Stimulated activated CD4-positive, alpha-beta T cell treated with anti-CD3 and anti-CD28 coated beads, Interleukin-12 subunit alpha, Interleukin-12 subunit beta, amount 100 ng/mL, for 48 hours (primary cell): ENCODE measurements at places on chromosomes 4 and X.

DNA sequence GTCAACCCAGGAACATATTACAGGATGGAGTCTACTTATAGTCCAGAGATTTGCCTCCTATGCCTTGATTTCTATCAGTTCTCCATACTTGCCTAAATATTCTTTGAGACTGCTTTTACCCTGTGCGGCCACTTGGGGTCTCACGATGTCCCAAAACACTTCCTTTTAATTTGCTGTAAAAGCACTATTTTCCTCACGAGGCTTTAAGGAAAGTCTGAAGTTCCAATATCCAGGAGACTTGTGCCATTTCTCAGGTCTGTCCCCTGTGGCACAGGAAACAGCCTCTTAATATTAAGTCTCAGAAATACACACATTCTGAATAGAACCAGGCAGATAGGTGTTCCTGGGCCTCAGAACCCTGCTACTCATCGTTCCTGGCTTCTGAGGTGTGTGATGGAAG lies 142.9 kb downstream of the TMEM164 start:
- DNase-seq: no peak

DNA sequence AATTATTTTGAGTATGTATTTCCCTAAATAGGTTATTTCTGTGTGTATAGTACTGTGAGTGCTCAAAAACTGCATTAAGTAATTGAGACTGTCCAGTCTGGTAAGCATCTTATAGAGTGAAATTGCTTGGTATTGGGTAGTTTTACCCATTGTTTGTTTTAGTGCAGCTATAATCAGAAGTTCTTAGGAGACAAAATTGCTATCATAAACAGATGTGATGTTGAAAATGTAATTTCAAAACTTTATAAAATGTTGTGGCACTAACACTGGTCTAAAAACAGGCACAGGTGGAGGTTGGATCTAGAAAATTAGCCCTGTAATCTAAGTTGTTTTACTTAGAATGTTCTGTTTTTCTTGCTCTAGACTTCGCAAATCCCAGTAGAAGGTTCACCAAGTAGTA lies 46.8 kb downstream of the RAPGEF2 start:
- no peak for DNase-seq

- DNase-seq: no peak
These were observed 76.2 kb downstream of the MTMR1 start for GRCh38 chrX:150769408-150769807.

DNA sequence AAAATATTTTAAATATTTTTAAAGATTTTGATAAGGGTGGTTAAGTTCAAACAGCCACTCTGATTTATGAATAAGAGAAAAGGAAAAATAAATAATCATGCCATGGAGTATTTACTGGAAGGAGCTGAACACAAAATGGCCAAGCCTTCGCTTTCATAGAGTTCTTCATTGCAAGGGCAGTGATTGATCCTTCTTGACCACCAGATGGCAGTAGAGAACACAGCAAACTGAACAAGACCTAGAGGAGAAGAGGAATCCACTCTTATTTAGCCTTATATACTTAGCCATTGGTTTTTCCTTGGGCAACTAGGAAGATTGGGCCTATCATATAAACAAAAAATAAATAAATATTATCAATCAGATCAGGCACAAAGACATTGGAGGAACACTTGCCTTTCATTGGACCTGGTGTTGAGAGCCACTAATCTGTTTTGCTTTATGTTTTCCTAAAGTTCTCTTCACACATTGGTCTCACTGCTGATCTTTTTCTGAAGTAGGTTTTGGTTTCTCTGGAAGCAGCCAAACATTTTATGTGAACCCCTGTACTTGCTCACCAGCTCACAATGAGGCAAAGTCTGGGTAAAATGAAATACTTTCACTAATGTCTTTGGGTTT lies 58.1 kb upstream of the PARM1 start:
- peak; percentile 24 for DNase-seq

DNA sequence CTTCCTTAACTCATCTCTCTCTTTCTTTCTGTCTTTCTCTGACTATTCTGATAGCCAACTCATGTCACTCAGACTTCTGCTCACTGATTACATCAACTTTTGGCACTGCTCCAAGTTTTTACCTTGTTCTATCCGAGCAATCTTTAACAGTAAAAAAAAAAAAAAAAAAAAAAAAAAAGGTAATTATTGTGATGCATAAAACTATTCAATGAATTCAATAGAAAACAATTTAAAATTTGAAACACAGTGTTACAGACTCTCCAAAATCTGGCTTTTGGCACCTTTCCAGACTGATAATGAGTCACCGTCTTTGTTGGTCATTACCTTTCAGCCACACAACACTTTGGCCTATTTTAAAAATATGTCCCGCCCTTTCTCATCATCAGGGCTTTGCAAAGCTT lies 229.5 kb downstream of the GALNTL6 start:
- no peak for DNase-seq

DNA sequence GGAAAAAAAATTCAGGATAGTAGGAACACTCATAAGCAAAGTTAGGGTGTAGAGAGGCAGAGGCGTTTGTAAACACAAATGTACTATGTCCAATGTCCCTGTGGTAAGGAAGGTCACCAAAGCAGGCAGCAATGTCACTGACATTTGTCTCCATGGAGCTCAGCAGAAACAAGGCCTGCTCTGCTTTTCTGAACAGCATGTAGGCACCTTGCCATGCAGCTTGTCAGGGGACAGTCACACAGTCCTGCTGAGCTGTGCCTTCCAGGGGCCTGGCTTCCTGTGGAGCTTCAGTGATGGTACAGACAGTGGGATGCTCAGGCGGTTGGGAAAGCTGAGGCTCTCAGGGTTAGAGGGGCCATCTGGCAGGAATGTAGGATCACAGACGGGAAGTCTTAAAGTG lies 74.5 kb upstream of the HS3ST1 start:
- no peak for DNase-seq

GRCh38 chrX:110081740-110082139 lies 78.8 kb downstream of the TMEM164 start:
- DNase-seq: no peak

DNA sequence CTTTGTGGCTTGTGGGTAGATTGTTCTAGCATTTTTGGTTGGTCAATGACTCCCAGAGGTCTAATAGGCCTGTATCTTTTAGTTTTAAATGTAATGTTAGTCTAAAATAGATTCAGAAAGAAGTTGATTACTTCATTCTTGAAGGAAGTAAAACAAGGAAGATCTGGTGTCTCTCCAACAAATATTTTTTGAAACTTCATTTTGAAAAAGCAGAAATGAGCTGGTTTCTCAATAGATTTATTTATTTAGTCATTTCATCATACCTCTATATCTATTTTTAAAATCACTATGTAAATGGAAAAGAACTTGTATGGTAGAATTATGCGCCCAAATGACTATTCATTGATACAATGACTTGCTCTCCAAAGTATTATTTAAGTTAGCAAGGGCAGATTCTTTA lies 7.2 kb downstream of the HTR2C start:
- no peak for DNase-seq

DNA sequence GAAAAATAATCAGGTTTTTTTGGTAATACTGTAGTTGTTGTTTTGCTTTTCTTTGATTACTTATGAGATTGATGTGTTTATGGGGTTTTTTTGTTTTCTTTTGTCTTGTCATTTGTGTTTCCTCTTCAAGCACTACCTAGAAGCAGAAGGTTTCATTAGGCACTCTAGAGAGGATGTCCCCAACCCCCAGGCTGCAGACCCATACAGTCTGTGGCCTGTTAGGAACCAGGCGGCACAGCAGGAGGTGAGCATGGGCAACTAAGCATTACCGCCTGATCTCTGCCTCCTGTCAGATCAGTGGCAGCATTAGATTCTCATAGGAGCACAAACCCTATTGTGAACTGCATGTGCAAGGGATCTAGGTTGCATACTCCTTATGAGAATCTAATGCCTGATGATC lies 22.9 kb upstream of the NOCT start:
- DNase-seq: no peak

DNA sequence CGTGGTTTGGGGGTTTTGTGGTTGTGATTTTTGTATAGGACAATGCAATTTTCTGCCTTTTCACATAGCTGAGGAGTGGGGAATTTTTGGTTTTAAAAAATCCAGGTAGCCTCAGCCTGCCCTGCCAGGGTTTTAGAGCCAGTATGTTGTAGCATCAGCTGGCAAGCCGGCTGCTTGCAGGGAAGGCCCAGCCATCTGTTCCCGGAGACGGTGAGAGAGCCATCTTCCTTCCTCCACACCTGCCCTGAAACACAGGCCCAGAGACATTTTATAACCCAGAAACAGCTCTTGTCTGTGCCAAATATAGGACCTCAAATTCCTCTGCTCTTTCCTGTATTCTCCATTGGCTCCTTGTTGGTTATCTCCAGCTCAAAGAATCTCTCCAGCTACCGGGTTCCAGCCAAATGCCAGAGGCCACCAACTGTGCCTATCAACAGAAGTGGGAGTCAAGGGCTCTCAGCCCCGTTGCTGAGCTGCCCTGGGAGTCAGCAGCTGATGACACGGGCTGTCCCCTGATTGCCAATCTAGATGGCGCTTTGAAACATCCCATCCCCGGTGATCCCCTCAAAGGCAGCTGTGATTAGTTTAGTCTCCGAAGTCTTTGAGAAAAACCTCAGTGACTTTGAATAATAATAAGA lies 595.2 kb downstream of the MID1IP1 start:
- DNase-seq: no peak

DNA sequence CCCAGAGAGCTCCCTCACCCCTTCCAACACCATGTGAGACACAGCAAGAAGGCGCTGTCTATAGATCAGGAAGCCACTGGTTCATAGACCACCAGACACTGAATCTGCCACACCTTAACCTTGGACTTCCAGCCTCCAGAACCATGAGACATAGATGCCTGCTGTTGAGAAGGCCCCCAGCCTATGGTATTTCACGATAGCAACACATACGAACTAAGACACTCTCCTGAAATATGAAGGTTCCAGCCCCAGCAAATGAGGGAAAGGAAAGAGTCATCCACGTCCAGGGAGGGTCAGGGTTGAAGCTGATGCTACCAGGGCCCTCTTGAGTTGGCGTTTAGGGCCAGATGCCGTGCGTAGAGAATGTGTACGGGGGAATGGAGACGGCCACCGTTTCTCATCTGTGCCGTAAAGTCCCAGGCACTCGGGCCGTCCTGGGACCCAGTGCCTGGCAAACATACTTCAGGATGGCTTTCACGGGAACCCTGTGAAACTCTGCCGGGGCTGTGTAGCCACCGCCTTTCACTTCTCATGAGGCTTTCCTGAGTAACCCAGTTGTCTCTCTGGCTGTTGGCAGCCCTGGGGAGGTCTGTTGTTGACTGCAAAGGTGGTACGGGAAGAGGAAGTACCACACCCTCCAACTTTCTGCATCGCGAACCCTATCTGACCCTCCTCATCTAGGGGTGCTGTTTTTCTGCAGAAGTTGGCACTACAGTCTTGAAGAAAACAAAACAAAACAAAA lies 17.7 kb upstream of the P2RY8 start:
- DNase-seq: no peak

DNA sequence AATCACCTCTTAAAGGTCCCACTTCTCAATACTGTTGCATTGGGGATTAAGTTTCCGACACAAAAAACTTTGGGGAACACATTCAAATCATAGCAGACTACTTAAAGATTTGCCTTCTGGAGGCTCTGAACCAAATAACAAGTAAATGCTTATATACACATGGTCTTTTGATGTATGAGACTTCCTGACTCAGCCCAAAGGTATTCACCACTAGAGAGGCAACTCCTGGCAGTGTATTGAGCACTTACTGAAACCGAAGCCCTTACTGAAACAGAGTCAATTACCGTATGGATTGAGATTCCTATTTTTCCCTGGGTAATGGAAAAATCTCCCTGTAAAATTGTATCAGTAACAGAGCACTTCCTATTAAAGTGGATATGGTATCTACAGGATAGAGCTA lies 45.4 kb downstream of the ZCCHC13 start:
- DNase-seq: no peak

DNA sequence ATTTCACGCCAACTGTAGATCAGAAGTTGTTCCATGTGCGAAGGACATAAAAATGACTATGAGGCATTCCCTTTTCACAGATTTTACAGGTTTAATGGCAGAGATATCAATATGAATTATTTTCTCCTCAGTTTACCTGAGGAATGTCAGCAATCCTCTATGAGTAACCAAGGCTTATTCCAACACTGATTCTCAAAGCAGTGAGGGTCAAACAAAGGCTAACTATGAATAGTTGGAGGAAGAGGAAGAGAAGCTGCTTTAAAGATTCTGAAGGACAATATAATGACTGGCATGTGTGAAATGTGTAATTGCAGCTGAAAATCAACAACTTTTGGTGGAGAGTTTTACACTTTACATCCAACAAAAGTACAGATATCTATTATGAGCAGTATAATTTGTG lies 29.1 kb downstream of the NAF1 start:
- DNase-seq: no peak

GRCh38 chrX:47480576-47480975 lies 2.4 kb downstream of the ZNF41 start:
- DNase-seq: no peak

- DNase-seq: no peak
These were observed 141.3 kb downstream of the LDB2 start for GRCh38 chr4:16757080-16757521.

GRCh38 chr4:140861359-140862176 lies 105.4 kb upstream of the TBC1D9 start:
- DNase-seq: peak; percentile 35

GRCh38 chr4:139568206-139568955 lies 12.4 kb upstream of the SETD7 start:
- no peak for DNase-seq

DNA sequence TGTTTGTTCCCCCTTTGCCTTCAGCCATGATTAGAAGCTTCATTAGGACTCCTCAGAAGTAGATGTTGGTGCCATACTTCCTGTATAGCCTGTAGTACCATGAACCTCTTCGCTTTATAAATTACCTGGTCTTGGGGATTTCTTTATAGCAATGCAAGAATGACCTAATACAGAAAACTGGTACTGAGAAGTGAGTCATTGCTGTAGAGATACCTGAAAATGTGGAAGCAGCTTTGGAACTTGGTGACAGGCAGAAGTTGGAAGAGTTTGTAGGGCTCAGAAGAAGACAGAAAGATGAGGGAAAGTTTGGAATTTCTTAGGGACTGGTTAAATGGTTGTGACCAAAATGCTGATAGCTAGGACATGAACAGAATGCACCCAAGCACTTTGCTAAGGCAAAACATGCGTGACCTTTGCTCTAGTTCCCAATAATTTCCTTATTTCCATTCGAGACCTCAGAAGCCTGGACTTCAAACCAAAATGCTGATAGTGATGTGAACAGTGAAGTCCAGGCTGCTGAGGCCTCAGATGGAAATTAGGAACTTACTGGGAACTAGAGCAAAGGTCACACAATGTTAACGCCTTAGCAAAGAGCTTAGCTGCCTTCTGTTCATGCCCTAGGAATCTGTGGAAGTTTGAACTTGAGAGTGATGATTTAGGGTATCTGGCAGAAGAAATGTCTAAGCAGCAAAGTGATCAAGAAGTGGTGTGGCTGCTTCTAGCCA lies 3.0 kb upstream of the USP46 start:
- no peak for DNase-seq

DNA sequence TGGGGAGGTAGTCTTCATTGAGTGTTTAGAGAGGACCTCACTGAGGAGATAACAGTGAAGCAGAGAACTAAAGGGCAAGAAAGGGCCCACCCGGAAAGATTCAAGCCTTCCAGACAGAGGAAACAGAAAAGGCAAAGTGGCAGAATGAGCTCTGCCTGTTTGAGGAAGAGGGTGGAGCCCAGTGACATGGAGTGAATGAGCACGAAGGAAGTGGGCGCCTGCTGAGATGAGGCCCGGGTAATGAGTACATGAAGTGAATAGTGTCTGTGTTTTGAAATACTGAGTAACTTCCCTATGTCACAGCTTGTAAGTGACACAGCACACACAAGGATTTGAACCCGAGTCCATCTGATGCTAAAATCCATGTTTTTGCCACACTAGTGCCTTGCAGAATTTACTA lies 32.5 kb upstream of the TLR2 start:
- DNase-seq: peak; percentile 46

- no peak for DNase-seq
These were observed 211.9 kb downstream of the CEP135 start for GRCh38 chr4:56160636-56161035.
